Pulmonary artery endothelial cell (primary cell): ENCODE measurements at places on chromosomes 7 and 10.

- DNase-seq, result no peak
Measured at GRCh38 chr7:913736-914520, 37.6 kb downstream of the GET4 start.

GRCh38 chr10:100186253-100187212, 704 bp upstream of the ERLIN1 start:
- DNase-seq, result no peak

DNA sequence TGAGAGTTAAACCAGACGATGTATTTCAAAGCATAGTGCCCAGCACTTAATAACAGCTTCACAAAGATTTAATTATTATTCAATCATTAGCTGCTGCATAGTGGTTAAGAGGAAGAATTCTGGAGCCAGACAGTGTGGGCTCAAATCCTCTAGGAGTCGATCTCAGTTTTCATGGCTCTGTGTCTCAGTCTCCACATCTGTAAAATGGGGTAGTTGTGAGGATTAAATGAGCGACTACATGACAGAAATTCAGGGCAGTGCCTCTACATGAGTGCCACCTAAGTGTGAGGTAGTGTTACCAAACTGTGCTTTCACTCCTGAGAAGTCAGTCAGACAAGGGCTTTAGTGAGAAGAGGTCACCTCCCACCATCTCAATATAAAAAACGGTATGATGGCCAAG, 81.7 kb upstream of the FGFR2 start:
- DNase-seq, result no peak

GRCh38 chr7:132784406-132784805, 208.1 kb upstream of the PLXNA4 start:
- DNase-seq, result no peak

GRCh38 chr7:16556359-16556758, 29.7 kb downstream of the LRRC72 start:
- DNase-seq, result no peak

DNA sequence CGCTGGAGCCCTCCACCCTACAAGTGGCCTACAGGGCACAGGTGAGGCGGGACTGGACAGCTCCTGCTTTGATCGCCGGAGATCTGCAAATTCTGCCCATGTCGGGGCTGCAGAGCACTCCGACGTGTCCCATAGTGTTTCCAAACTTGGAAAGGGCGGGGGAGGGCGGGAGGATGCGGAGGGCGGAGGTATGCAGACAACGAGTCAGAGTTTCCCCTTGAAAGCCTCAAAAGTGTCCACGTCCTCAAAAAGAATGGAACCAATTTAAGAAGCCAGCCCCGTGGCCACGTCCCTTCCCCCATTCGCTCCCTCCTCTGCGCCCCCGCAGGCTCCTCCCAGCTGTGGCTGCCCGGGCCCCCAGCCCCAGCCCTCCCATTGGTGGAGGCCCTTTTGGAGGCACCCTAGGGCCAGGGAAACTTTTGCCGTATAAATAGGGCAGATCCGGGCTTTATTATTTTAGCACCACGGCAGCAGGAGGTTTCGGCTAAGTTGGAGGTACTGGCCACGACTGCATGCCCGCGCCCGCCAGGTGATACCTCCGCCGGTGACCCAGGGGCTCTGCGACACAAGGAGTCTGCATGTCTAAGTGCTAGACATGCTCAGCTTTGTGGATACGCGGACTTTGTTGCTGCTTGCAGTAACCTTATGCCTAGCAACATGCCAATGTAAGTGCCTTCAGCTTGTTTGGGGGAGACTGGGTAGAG, at the start of gene COL1A2:
TSS of gene COL1A2 (plus strand) at position 459 of the 704 bp plus-strand sequence. CDS start at position 596, 137 bp downstream.
- no peak for DNase-seq

- no peak for DNase-seq
Measured at GRCh38 chr10:30039567-30039966, 19.8 kb downstream of the JCAD start.

DNA sequence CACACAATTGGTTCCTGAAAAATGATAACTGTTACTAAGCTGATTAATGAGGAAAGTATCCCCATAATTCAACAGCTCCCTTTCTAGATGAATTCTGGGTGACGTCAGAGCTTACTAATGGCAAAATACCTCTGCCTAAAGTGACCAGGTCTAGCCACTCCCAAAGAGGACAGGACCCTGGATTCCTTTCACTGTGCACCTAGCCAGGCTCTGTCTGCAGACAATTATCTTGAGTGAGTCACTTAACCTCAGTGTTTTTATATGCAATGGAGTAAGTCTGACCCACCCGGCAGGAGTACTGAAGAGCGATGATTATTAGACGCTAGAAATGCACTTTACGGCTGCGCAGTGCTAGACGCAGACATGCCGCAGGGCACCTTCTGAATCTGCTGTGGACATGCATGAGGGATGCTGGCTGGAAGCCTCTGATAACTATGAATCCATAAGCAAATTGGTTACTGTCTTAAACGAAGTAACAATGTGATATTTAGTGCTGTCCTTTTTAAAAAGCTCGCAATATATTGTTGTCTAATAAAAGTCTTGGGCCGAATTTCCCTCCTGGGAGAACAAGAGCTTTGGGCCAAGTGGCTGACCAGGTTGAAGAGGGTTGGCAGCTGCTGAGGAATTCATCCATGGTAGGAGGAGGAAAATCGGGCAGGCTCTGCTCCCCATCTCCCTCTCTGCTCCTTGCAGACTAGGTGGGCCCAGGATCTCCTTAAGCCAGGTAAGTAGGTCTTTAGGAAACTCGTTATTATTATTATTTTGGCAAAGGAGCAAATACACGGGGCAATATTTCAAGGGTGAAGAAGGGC, 4.6 kb upstream of the INPP5A start:
- DNase-seq, result no peak

GRCh38 chr7:130292682-130293257, at the start of gene CPA4:
Gene CPA4 (plus strand): TSS chr7:130293161. CDS start chr7:130293181, 20 bp downstream.
- no peak for DNase-seq

DNA sequence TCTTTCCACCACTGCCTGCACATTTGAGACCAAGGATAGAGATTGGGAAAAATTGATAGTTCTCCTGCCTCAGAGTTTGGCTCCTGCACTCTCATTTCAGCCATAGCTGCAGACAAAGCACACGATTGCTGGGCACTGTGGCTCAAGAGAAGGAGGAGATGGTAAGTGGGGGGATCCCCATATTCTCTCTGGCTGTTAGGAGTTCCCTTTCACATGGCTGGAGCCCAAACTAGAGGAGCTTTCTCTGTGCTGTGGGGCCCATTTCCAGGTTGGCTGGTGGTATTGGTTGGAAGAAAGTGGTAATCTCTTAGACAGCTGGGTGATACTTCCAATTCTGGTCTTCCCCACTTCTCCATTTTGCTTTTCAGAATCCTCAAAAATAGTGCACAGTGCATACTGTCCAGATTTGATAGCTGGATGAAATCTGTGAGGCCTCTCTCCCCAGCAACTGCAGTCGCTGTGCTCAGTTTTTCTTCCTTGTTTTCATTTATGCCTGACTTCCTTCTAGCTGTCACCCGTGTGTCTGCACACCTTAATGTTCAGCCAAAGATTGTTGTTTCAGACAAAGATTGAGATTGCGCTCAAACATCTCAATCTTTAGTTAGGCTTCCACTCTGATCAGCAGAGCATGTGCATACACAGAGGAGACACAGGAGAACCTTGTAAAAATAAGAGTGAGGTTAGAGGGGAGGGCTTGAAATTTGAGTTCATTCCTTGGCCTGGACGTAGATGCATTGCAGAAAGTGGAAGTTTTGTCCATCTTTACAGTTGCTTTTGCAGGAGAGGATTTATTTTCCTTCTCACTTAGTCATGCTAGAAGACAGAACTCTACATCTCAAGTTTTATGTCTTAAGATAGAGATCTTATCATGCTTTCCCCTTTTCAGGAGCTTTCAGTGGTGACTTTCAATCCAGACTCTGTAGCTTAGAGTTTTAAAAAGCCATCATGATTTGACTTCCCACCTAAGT, 28.6 kb downstream of the RABGEF1 start:
- no peak for DNase-seq

DNA sequence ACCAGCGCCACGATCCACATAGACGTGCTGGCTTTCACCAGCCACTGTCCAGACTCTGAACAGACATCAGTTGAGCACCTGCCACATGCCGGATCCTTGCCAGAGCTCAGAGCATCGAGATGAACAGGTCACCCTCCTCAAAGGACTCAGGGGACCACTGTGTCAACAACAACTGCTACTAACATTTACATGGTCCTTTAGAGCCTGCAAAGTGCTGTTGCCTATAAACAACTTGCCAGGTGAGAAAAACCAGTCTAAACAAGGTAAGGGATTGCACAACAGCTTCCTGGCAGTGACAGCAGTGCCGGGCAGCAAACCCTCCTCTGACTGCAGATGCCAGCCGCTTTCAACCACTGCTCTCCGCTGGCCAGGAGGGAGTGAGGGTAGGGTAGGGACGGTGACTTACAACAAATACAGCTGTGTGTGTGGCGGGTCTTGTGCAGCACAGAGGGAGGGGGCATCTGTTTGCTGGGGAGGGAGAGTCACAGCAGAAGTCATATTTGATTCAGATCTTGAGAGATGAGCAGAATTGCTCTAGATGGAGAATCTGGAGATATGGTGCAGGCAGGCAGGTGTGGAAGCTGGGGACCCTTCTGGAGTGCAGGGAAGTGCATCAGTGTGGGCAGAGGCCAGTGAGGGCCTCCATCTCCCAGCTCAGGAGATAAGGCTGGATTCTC, 32.8 kb upstream of the RHEB start:
- DNase-seq, result no peak

DNA sequence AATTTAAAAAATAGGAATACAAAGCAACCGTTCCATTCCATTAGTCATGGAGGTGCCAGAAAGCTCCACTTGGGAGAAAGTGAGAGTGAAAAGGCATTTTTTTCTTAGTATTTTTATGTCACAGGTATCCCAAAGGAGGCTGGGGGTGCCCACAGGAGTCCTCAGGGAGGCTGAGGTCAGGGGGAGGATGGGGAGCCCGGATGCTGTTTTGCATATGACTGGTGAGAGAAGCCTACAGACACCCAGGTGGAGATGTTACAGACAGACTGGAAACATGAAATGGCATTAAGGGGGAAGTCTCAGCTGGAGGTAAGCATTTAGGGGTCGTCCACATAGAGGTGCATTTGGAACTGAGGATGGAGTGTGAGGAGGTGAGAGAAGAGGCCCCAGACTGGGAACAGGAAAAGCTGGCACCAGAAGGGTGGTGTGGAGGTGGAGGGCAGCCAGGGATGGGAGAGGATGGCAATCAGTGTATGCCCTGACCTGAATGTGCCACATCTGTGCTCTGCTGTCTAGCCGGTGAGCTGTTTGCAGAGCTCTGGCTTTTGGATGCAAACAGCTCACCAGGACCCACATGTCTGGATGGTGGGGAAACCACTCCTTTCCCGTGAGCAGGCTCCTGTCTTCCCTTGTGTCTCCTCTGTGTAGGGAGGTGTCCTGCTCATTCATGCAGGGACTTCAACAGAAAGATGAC, 101.1 kb downstream of the RAMP3 start:
- no peak for DNase-seq

GRCh38 chr10:114305521-114305925, 66.5 kb downstream of the VWA2 start:
- no peak for DNase-seq

GRCh38 chr10:34219753-34220548, 595.1 kb downstream of the PARD3 start:
- no peak for DNase-seq

DNA sequence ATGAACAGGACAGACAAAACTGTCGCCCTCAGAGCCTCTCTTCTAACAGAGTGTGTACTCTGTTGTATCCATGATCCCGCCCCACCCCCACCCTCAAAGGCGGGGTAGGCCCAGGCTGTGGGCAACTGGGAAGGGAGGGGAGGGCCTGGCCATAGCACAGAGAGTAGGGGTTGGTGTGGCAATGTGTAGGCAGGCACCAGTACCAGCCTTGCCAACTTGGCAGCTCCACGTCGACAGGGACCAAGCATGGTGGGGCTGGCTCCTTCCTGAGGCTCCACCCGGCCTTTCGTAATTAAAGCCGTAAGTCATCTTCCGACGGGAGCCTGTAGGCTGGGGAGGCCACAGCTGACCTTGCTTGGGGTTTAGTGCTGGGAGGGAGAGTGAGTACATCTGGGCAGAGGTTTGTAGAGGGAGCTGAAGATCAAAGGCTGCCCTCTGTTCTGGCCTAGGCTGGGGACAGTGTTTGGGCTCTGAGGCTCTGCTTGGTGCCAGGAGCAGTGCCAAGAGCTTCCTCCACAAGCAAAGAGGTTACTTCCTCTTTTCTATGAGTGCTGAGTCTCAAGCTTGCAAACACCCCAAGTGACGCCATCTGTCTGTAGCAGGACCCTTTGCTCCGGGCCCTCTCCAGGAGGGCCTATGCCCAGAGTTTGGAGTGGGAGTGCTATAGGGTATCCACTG, 121.6 kb downstream of the C10orf105 start:
- DNase-seq, result no peak

DNA sequence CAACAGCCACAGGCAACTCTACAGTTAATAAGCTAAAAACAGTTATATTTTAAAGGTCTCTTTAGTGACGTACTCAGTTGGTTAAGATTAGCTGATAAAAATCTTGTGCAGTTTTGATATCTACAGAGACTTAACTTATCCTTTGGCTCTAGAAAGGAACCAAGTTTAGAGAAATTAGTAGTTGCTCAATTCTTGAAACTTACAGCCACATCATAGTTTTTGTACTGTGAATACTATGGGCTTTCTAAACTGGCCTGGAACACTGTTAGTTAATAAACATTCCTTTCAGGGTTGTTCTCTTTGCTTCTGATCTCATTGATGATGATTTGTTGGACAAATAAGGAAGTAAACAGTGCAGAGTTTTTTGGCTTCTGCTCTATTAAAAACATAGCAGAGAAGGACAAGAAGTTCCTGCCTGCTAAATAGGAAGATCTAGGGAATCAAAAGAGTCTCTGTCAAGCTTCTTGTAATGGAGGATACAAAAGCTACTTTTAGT, 73.1 kb downstream of the MKLN1 start:
- DNase-seq, result no peak

DNA sequence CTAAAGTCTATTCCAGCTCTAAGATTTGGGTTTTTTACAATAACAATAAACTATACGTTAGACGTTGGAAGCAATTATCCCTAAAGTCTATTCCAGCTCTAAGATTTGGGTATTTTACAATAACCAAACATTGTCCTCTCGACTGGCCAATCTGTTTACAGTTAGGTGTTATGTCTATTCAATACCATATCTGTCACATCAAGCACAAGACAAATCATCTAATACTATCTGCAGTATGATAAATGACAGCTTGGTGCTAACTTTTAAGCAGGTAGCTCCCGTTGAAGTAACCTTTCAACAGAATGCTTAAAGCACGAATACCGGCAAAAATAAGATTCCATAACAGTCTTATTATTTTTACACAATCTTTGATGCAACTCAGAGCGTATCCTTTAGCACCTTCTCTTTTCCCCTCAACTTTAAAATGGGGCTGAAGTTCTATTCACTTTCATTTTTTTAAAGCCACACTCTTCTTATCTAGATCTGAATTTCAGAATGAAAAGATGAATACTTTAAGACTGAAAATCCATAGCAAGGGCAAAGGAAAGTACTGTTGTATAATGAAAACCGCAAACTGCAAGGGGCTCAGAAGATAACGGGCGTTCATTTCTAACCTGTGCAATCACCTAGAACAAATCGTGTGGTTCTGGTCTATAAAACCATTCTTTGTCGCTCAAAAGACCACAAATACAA, 925 bp downstream of the H2AZ2 start:
- DNase-seq, result no peak

DNA sequence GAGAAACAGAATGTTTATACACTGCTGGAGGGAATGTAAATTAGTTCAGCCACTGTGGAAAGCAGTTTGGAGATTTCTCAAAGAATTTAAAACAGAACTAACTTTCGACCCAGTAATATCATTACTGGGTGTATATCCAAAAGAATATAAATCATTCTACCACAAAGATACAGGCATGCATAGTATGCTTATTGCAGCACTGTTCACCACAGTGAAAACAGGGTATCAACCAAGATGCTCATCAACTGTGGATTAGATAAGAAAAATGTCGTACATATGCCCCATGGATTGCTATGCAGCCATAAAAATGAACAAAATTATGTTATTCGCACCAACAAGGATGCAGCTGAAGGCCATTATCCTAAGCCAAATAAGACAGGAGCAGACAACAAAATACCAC, 343.1 kb upstream of the KCND2 start:
- DNase-seq, result no peak
